ENCODE measurements at places on chromosomes 11 and 22.

GRCh38 chr11:92753161-92753560, 216.3 kb upstream of the MTNR1B start:
- H3K4me3 ChIP-seq: no peak overlapping the region
- H3K36me3 ChIP-seq: no peaks in the 10 kb centered on the region
- no peak overlapping the region for H3K27ac ChIP-seq
- H3K27me3 ChIP-seq: no peaks in the 10 kb centered on the region

DNA sequence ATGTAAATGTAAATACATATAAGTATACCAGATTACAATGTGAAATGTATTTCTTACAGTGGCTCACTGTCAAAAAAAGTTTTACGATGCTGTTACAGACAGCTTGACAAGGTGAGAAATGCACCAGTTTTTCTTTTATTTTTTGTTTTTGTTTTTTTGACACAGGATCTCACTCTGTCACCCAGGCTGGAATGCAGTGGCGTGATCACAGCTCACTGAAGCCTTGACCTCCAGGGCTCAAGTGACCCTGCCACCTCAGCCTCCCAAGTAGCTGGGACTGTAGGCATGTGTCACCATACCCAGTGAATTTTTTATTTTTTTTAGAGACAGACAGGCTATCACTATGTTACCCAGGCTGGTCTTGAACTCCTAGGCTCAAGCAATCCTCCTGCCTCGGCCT, 9.2 kb downstream of the CCDC73 start:
- peaks cover 5% of the 10 kb centered on the region for H3K27me3 ChIP-seq
- H3K36me3 ChIP-seq: no peaks in the 10 kb centered on the region
- H3K4me1 ChIP-seq: no peaks in the 10 kb centered on the region
- H3K27ac ChIP-seq: no peak overlapping the region
- no peak overlapping the region for H3K4me3 ChIP-seq

DNA sequence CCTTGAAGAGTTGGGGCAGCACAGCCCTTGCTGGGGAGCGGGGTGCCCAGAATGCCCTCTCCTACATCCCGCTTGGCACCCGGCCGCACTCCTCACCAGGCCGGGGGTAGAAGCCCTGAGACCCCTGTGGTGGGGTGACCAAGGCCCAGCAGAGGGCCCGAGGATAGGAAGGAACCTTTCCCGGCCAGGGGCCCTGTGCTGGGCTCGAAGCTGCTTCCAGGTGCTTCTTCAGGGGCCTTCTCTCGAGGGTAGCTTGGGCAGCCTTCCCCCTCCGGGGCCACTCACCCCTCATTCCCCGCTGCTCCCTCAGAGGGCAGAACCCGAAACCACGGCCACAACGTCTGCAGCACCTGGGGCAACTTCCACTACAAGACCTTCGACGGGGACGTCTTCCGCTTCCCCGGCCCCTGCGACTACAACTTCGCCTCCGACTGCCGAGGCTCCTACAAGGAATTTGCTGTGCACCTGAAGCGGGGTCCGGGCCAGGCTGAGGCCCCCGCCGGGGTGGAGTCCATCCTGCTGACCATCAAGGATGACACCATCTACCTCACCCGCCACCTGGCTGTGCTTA, 752 bp downstream of the MUC2 start:
- H3K27ac ChIP-seq: no peak overlapping the region
- H3K4me1 ChIP-seq: no peaks in the 10 kb centered on the region
- DNase-seq: no peak
- no peaks in the 10 kb centered on the region for H3K36me3 ChIP-seq
- H3K4me3 ChIP-seq: no peak overlapping the region
- peaks cover 1% of the 10 kb centered on the region for H3K27me3 ChIP-seq

DNA sequence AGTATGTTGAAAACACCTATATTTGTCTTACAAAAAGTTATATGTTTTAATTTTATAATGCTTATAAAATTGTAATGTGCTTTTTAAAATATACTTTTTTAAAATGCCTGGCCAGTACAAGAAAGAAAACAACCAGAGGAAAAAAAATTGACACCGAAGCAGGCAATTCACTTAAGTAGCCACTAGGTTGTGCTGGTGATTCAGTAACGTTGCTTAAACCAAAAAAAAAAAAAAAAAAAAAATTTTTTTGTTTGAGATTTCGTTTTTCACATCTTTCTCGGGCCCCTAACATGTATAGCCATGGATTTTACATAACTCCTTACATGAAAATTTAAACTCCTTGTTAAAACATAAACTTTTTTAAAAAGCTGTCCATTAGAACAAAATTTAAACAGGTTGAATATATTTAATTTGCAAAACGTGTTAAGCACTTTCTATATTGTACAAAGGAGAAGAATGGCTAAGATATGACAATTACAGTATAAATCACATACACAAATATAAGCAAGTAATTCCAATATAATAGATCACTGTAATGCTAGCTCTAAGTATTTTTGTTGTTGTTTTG, 9.2 kb downstream of the OR8B4 start:
- no peak for DNase-seq
- H3K27ac ChIP-seq: no peak overlapping the region
- H3K4me3 ChIP-seq: no peak overlapping the region
- H3K27me3 ChIP-seq: peaks cover 8% of the 10 kb centered on the region
- no peaks in the 10 kb centered on the region for H3K4me1 ChIP-seq

- H3K27ac ChIP-seq: no peak overlapping the region
- no peak overlapping the region for H3K4me3 ChIP-seq
- H3K36me3 ChIP-seq: no peaks in the 10 kb centered on the region
- no peaks in the 10 kb centered on the region for H3K4me1 ChIP-seq
- no peak for DNase-seq
- H3K27me3 ChIP-seq: no peaks in the 10 kb centered on the region
Measured at GRCh38 chr22:29225422-29226090, 19.9 kb downstream of the EMID1 start.
